ENCODE measurements at places on chromosomes 6 and 20. TPM values are rescaled to one million over a fixed set of nuclear protein-coding genes. Genes with fewer than 3 reads are reported as not detected.

GRCh38 chr20:1941226-1941625 lies 46.0 kb downstream of the SIRPA start:
- DNase-seq, result peak; percentile 68

- DNase-seq, result no peak
Measured at GRCh38 chr6:3208098-3208774, 19.2 kb downstream of the TUBB2B start.

DNA sequence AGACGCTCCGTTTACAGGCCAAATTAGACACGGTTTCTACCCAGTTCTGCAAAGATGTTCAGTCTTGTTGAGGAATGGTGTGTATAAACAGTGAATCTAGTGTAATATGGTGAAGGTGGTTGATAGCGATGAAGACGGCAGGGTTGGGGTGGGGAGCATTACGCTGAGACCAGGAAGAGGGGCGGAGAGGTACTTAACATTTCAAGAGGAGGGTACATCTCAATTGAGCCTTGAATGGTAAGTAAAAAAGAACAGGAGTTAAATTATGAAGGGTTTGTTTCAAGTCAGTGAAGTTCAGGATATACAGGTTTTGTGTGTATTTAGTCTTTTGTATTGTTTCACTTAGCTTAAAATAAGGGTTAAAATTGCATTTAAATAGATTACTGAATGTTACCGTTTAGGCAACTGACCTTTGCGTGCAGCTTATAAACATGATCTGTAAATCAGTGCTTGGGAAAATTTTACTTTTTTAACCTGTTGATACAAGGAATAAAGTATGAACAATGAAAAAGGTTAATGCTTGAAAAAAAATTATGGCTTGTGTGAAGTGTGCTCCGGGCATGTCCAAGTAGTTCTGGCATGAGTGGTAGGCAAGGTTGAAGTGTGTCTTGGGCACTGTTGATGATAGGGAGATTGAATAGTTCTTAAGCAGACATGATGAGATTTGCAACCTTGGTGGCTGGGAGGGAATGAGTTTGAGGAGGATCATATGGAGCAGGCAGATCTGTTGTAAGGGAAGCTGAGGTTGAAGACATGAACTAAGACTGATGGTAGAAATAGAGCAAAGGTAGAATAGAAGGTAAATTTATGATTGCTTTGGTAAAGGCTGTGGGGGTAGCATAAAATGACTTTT lies 842 bp downstream of the POLR1C start:
- no peak for DNase-seq

GRCh38 chr20:54276577-54277169 lies 68.8 kb downstream of the PFDN4 start:
- DNase-seq, result no peak

DNA sequence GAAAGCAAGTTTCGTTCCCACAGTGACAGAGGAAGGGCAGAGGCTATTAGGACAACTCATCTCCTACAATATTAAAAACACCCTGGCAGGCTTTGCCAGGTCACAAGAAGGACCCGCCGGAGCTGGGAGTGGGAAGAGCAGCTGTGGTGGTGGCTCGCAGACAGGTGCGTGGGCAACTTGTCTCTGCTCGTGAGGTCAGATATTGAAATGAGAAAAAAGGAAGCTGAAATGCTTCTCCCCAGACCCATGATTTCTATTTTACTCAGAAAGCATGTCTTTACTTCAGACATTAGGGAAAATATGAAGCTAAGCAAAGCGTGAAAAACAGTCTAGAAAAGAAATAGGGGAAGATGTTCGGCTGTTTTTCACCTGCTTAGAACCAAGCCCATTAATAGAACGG lies 166.3 kb upstream of the EEF1E1 start:
- no peak for DNase-seq

Gene KIFC1
- 0.24 TPM for total RNA-seq
